T-helper 2 cell treated with Interferon-gamma antibody and Interleukin-4, amounts not matched to agents 5 μg/mL and 100 μg/mL, for 36 hours (primary cell): ENCODE measurements at places on chromosomes 5 and 9.

GRCh38 chr5:159319363-159319762 lies 10.9 kb downstream of the IL12B start:
- no peak for DNase-seq

GRCh38 chr5:135991429-135991828 lies 36.6 kb upstream of the LECT2 start:
- DNase-seq: no peak

DNA sequence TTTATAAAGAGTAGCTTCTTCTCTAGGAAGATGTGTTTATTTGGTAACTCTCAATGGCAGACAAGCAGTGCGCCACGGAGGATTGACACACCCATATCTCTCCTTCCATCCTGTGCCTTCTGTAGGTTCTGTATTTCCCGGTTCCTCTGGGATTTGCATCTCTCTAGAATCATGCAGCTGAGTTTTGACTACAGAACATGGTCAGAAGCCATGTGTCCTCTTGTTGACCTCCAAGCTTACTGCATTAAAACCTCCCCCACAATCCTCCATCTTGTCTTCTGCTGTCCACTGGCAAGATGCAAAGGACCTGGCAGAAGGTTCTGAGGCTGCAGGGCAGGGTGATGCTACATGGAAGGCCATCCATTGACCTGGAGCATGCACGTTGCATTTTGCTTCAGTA lies 482.0 kb downstream of the DMRT2 start:
- no peak for DNase-seq

DNA sequence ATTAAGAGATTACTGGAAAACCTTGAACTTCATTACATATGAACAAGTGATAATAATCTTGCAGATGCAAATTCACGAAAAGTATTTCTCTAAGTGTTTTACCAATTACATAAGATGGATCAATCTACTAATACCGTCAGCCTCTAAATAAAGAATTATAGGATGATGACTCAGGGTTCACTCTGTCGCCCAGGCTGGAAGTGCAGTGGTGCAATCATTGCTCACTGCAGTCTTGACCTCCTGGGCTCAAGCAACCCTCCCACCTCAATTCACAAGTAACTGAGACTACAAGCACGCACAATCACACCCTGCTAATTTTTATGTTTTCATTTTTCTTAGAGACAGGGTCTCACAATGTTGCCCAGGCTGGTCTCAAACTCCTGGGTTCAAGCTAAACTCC lies 56.1 kb downstream of the CHD1 start:
- DNase-seq: no peak

DNA sequence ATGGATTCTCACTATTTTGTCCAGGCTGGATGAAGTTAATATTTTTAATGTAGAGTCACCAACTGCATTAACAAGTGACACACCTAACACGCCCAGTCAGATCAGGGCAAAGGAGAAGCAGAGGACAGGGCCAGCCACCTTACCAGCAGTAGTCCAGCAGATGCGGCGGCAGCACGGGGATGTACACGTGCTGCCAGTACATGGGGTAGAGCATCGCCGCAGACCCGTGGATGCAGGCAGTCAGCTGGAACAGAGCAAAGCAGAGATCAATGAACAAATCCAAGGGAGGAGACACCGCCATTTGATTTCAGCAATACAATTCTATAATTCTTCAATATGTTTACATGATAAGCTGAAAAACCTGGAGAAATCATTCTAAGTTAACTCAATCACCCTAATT lies 274.2 kb downstream of the CRB2 start:
- no peak for DNase-seq
